ENCODE measurements at places on chromosomes 3 and 15. TPM values are rescaled to one million over a fixed set of nuclear protein-coding genes. Genes with fewer than 3 reads are reported as not detected.

LRTM1 gene
- total RNA-seq, result not detected

RASL12 gene
- 7.7 TPM for total RNA-seq

NUDT16 gene
- 16.9 TPM for total RNA-seq

TYRO3 gene
- total RNA-seq, result 118 TPM

CEMIP gene
- total RNA-seq, result 0.09 TPM

TMF1 gene
- 17.8 TPM for total RNA-seq

MYEF2 gene
- 85.2 TPM for total RNA-seq

PFKFB4 gene
- 13.9 TPM for total RNA-seq

ATR gene
- 15.6 TPM for total RNA-seq

RARRES1 gene
- total RNA-seq, result 0.81 TPM

SLCO3A1 gene
- total RNA-seq, result 12.1 TPM

GHSR gene
- not detected for total RNA-seq

CLCN2 gene
- total RNA-seq, result 17.2 TPM

Data from H9 (cell line).